Left ventricle myocardium superior (tissue), 1 donor: ENCODE measurements at places on chromosomes 7 and 10.
A peak's percentile ranks its signal among the peaks of the same experiment; 100 is the strongest.

- DNase-seq, result no peak
These were observed 524.5 kb downstream of the PHTF2 start for GRCh38 chr7:78323118-78323517.

DNA sequence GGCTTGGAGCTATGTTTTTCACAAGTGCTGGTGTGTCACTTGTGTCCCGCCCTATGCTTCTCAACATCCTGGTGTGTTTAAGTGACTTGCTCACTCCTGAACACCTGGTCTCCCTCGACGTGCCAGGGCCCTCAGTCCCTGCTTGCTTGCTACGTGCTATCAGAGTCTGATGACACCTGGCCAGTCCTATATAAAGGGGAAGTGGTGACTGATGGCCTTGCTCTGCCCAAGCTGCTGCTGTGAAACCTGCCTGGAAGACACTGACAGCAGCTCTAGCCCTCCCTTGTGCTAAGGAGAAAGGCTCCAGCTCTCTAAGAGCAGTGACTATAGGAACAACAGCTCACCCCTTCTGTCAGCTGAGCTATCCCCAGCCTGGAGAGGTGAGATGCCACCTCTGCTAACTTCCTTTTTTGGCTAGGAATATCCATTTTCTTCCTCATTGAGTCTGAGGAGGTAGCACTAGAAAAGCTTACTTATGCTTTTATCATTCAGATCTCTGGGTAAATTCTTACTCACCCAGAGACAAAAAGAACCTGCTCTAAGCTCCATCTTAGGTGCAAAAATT lies 77.2 kb upstream of the PLXNA4 start:
- no peak for DNase-seq

DNA sequence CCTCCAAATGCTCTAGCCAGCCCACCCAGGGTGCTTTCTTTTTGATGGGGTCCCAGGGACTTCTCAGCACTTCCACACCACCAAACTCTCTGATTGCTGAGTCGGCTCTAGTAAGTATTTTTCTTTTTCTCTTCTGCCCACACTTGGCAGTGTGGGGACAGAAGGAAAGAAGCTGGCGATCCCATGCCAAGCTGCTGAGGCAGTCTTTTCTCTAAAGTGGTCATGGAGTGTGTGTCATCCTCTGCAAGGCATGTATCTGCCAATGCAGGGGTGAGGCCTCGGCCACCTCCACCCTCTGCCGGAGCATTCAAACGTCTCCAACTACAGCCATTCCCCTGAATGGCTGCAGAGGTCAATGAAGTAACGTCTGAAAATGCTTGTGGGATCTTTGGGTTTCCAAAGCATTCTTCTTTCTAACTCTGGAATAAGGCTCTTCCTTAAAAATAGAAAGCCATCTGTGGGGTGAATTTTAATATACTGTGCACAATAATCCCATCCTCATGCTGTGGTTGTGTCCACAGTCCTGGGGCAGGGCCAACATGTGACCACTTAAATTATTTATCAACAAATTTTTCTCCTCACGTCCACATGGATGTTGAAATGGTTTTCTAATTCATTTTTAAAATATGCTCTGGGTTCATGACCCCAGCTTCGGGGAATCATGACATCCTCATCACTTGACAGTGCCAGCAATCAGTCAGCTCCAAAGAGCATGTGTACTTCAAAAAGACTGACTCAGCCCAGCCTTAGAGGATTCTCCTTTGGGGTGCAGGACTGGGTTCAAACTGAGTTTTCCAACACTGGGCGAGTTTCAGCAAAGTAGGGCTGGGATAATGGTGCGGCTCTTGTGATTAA lies 171.3 kb upstream of the ITGB1 start:
- DNase-seq, result peak; percentile 55

GRCh38 chr10:14536241-14537213 lies 205.8 kb upstream of the FRMD4A start:
- peak; percentile 72 for DNase-seq

DNA sequence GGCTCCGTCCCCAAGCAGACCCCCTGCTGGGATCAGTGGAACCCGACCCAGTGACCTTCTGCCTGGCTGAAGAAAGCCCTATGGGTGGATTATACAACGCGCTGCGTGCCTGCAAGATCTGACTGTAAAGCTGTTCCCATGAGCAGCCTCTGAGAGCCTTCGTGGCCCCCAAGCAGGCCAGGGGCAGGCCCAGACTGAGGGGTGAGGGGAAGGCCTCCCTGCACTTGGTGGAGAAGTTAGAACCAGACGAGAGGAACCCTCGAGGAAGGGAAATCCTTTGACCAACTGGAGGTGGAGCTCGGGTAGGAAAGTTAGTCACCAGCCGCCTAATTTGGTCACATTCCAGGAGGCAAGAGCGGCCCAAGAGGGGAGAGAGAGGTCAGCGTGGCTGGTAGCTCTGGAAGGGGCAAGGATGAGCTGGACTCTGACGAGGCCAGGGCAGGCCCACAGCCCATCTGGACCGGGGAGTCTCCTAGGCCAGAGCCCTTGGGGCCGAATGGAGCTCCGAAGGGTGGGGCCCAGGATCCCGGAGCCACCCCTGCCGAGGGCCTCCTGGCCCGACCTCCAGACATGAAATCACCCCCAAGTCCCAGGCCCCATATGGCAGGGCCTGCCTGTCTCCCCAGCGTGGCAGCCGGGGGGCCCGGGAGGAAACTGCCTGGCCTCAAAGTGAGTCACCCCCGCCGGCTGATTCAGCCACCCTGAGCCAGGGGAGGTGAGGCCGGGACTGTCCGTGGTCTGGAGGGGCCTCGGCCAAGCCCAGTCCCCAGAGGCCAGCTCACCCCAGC lies 23.3 kb upstream of the PDGFA start:
- DNase-seq, result peak; percentile 46

DNA sequence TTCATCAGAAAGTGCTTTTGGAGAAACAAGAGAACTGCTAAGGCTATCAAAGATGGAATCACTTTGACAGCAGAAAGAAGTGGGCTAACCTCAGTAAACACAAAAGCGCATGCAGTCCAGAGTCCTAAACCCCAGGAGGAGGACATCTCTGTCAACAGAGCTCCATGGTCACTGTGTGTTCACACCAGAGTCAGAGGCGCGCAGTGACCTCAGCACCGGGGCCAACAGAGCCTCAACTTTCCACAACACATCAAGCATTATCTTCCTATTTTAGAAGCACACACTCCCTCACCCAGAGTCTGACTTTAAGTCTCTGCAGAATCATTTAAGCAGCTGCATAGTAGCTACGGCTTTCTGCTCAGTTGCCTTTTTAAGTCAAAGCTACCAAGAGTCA lies 195.3 kb downstream of the DIP2C start:
- no peak for DNase-seq

DNA sequence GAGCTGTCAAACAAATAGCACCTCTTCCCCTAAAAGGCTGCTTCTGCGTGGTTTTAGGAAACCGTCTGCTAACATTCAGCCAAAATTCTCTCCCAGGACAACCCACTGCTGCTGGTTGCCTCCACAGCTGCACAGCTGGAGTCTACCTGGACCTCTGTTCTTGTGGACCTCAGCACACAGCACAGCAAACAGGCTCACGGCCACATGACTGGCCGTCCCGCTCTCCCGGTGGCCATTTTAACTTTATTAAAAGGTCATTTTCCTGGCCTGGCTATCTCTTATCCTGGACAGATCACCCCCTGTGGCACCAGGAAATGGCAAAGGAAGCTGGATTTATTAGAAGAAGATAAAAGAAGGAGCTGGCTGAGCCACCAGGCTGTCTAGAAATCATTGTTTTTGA lies 27.6 kb downstream of the SORBS1 start:
- DNase-seq, result no peak

- no peak for DNase-seq
These were observed 71.5 kb upstream of the SLC13A1 start for GRCh38 chr7:123271231-123271630.

- no peak for DNase-seq
These were observed 1.0 kb upstream of the PBLD start for GRCh38 chr10:68333440-68334431.

- no peak for DNase-seq
These were observed 69.5 kb upstream of the ZNF438 start for GRCh38 chr10:31101123-31101522.

- DNase-seq, result no peak
These were observed 52.6 kb downstream of the PTEN start for GRCh38 chr10:87915989-87916388.

GRCh38 chr7:74051193-74051592 lies 23.2 kb downstream of the ELN start:
- no peak for DNase-seq

DNA sequence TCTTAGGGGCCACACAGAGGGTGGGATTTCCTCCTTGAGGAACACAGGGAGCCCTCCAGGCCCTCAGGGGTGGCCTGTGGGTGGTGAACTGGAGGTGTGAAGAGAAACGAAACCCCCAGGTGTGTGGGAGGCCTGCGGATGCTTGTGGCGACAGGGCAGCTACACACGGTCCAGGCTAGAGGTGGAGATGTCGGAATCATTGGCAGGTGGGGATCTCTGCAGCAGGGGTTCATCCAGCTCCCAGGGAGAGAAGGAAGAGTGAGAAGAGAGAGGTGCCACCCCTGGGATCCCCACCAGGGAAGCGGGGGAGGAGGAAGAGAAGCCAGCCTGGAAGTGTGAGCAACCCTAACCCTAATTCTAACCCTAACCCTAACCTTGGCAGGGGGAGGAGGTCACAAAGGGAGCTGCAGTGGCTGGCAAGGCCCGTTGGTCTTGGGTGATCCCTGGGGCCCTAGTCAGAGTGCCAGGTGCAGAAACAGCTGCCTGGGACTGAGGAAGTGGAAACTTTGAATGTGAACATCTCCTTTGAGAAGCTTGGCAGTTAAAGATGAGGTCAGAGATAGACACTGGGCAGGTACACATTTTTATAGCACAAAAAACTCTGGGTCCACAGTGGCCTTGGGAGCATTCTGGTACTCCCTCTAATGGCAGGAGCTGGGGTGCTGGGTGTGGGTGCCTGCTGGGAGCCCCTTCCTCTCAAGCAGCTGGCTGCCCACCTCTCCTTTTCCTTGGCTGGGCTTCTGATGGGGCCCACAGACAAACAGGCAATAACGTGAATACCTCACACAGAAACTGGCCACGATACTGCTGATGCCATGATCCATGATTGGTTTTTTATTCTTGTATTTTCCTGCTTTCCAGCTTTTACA lies 6.8 kb upstream of the AEBP1 start:
- DNase-seq, result no peak

GRCh38 chr10:122531939-122532338 lies 28.6 kb upstream of the DMBT1 start:
- DNase-seq, result no peak

GRCh38 chr7:137538361-137538762 lies 194.8 kb upstream of the PTN start:
- no peak for DNase-seq

DNA sequence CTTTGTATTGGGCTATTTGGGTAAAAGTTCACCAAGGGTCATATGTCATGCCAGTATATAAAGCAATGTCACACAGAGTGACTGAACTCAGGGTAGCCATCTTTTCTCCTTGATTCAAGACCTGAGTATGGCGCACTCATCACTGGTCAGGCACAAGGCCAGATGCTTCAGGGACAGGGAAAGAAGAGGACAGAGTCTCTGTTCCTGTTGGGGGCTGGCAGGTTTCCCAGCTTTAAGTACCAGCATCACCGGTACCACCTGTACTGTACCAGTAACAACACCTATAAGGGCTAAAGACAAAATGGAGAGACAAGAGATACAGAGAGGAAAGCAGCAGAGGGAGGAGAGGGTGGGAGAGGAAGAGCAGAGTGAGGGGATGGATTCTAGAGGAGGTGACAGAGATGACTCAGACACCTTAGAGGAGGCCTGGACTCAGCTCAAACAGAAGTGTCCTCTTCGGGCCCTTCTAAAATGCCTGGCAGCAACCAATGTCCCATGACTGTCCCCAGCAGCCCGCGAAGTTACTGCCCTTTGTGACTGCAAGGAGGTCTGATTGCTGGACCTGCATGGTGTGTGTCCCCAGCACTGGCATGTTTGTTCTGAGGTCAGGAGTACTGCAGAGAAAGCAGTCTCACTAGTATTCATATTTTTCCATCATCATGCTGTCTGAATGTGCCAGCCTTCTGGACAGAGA lies 191.3 kb downstream of the MYOF start:
- DNase-seq, result no peak

- no peak for DNase-seq
These were observed 87.8 kb upstream of the DUSP5 start for GRCh38 chr10:110409926-110410325.

GRCh38 chr10:34629084-34629483 lies 186.0 kb downstream of the PARD3 start:
- DNase-seq, result no peak

DNA sequence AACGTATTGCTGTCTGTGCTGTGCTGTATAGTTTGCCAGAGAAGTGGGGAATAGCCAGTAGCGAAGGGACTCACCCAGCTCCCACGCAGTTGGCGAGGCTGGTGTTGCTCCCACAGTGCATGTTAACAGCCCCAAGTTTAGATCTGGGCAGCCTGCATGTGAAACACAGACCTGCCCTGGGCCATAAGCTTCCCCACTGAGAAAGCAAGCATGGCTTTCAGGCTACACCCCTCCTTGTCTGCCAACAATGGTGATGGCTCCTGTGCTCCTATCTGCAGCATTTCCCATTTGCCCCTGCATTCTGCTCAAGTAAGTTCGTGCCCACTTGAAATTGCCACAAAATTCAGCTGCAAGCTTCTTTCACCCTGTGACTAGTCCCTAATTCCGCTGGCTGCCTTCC lies 57.5 kb downstream of the IPMK start:
- DNase-seq, result no peak

GRCh38 chr10:102834143-102834542 lies 3.1 kb downstream of the CYP17A1 start:
- DNase-seq, result no peak

- no peak for DNase-seq
These were observed 5.1 kb upstream of the CYP26A1 start for GRCh38 chr10:93068411-93069244.
